Cerebellar cortex (tissue), 1 donor: ENCODE measurements at places on chromosomes 3 and 15.

GRCh38 chr3:152902141-152902669 lies 67.3 kb downstream of the P2RY1 start:
- no peak for DNase-seq

- DNase-seq = no peak
Measured at GRCh38 chr3:180871901-180872300, 40.6 kb upstream of the FXR1 start.

DNA sequence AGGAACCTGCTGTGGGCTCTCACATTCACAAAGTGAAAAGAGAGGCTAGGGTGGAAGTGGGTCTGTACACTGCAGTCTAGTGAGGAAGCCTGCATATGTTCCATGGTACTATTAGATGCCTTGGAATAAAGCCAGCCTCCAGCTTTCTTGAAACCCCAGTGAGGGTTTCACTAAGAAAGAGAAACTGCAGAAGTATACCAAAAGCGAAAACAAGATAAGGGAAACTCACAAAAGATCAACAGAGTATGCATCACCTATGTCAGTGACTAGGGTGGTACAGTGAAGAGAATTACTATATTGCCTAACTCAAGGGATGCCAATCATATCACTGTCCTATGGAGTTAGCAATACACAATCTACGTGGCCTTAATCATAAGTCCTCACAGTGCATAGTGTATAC lies 212.5 kb upstream of the GADL1 start:
- no peak for DNase-seq

- no peak for DNase-seq
Measured at GRCh38 chr15:31526916-31527690, 200.5 kb downstream of the KLF13 start.

DNA sequence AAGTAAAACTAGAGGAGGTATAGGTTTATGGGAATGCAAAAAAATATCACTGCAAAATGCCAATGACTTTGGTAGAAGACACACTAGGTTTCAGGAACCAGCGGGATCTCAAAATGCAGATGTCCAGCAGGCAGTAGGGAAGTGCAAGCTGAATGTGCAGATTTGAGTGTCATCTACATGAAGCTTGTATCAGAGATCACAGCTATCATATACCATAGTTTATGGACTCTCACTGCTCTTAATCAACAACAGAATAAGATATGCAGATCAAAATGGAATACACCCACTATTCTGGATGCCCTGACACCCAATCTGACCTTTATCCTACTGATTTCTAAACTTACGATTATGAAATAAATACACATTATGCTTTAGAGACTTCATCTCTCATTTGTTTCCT lies 27.7 kb downstream of the TMCC1 start:
- DNase-seq = no peak

DNA sequence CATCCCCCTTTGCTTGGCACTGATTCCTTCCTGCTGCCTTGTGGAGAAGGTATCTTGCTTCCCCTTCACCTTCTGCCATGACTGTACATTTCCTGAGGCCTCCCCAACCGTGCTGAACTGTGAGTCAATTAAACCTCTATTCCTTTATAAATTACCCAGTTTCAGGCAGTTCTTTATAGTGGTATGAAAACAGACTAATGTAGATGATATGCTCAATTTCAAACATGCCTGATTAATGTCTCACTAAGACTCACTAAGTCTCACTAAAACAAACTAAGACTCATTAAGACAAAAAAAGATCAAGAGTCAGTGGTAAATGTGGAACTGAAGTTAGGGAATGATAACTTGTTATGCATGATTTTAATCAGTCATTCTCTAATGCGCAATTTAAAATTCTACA lies 606.6 kb downstream of the RBMS3 start:
- DNase-seq = no peak

GRCh38 chr15:101617390-101617965 lies 34.7 kb downstream of the TM2D3 start:
- no peak for DNase-seq

- no peak for DNase-seq
Measured at GRCh38 chr3:193960487-193961274, 175.3 kb upstream of the HES1 start.

DNA sequence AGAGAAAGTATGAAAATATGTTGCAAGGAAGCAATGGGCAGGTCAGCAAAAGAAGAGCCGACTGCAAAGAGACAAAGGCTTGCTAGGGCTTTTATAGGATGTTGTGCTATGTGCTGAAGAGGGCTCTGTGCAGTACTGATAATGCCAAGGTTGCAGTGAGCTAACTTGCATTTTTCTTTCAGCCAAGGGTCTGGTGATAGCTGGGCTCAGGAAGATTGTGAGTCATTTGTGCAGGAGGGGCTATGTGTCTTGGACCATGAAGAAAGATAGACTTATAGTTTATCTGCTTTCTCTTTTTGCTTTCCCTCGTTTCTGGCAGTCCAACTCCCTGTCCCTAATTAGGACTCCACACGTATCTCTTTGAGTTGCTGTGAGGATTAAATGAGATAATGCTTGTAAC lies 64.5 kb upstream of the LRIG1 start:
- no peak for DNase-seq

GRCh38 chr3:66018057-66019033 lies 20.4 kb downstream of the MAGI1 start:
- no peak for DNase-seq

DNA sequence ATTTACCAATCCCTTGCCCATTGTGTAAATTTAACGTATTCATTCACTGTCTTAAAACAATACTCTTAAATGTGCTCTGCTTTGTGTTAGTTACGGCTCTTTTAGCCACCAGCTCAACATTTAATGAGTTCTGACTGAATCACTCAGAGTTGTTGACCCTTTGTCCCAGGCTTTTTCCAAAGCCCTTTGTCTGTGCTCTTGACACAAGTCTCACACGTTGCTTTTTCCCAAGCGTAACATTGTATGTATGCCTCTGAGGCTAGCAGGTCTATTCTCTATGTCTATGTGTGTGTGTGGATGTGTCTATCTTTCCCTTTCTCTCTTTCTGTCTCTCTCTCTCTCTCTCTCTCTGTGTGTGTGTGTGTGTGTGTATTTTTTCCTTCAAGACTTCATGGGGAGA lies 435.4 kb upstream of the GOLIM4 start:
- DNase-seq = no peak

DNA sequence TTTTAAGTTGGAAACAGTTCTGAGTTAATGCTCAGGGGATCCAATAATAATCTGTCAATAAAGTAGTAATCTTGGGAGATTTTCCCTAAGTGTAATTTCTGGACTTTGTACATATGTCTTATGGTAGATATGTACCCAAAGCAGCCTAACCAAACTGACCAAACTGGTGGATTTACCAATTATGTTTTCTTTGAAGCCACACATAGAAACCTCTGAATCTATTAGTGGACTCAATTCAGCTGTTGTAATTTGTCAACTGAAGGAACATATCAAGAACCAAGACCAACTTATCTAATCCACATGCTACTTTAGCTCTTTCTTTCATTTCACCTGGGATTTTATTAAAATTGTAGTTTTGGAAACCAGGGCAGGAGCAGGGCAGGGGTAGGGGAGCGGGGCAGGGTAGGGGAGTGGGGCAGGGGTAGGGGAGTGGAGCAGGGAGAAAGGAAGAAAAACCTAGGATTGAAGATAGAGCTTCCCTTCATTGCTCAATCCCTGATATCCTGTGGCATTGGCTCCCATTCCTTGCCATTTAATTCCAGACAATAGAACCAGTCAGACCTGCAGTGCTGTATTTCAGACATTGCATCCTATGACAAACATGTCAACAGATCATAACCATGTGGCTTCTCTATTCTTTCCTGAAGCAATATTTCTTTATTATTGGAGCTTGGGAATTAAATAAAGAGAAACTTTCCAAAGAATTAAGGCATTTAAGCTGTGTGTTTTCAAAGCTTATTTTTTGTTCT lies 101.8 kb downstream of the NFKBIZ start:
- no peak for DNase-seq

DNA sequence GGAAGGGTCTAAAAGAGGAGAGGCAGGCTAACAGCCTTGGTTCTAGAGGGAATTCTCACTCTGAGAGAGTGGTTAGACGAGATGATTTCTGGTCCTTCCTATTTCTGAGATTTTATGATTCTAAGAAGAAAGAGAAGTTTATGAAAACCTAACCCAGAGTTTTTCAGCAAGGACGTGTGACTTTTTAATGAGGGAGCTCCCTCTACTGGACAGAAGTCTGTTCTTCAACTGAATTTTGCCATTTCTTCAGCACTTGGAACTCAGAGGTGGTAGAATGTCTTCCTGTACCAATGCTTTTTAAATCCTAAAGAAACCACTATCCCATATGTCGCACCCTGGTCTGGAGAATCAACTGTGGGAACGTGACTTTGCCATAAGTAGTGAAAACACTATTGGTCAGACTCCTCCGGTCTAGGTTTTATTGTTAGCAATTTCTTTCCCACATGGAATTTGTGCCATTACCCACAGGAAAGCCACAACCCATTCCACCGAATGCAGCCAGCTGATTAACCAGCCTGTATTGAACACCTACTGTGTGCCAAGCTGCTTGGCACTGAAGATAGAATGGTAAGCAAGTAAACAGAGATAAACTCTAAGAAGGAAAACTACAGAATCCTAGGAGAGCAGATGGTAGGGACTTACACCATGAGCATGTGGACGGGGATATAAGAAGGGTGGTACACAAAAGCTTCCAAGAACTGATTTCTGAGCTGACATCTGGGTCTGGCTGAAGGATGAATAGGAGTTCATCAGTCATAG lies 199.5 kb upstream of the LMCD1 start:
- peak; percentile 51 for DNase-seq

- no peak for DNase-seq
Measured at GRCh38 chr3:66490214-66490613, 10.6 kb downstream of the LRIG1 start.

GRCh38 chr3:47359323-47359722 lies 21.5 kb upstream of the PTPN23 start:
- DNase-seq = no peak
